ENCODE measurements at places on chromosomes 13 and 19.

GRCh38 chr13:33184112-33184490 is 101.5 kb downstream of the STARD13 start:
- no peak for DNase-seq

DNA sequence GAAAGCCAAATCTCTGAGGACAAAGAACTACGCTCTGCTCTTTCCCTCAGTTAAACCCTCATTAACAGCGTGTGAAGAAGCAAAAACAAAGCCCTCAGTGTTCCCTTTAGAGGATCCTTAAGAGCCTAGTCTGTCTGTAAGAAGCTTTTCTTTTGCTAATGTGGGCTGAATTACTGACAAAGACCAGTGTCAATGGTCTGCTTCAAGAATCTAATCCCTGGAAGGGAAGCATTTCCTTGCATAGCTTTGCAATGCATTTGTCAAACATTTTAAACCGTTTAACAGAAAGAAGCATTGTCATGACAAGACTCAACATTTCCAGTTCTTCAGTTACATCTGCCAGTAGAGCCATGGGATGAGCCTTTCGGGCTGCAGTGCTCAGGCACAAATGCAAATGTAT is 64.9 kb downstream of the EDNRB start:
- DNase-seq: no peak

DNA sequence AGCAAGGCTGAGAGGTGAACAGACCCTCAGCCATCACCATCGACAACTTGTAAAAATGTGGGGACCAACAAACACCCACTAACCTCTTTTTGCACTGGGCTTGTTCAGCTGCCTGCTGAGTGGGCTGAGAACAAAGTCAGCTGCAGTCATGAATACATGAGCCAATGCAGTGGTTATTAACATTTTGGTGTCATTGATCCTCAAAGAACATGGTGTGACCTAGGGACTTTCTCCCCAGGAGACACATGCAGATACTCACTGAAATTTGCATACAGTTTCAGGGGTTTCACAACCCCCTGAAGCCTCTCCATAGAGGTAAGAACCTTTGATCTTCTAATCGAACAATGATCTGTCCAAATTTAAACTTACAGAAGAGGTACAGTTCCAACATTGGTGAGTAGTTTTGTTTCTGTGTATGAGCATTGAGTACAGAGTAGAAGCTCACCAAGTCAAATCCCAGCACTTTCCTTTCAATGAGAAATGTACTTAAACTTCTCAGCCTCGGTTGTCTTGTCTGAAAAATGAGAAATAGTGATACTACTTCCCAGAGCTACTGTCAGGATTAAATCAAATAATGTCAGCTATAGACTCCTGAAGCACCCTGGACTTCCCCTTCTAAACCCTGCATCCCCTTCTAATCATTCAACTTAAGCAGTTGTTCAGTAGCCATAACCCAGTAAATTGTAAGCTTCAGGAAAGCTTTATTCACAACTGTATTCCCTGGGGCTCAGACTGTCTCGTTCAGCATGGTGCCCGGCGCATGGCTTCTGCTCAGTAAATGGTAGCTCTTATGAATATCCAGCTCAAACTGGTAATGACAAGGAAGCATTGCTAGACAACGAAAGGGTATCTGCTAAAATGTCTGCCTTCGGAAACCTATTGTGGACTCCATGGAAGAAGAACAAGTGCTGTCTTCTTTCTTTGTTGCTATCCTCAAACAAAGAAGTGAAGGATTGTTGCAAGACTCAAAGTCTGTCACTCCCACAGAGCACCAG is 148.7 kb downstream of the FOXO1 start:
- no peak for DNase-seq

DNA sequence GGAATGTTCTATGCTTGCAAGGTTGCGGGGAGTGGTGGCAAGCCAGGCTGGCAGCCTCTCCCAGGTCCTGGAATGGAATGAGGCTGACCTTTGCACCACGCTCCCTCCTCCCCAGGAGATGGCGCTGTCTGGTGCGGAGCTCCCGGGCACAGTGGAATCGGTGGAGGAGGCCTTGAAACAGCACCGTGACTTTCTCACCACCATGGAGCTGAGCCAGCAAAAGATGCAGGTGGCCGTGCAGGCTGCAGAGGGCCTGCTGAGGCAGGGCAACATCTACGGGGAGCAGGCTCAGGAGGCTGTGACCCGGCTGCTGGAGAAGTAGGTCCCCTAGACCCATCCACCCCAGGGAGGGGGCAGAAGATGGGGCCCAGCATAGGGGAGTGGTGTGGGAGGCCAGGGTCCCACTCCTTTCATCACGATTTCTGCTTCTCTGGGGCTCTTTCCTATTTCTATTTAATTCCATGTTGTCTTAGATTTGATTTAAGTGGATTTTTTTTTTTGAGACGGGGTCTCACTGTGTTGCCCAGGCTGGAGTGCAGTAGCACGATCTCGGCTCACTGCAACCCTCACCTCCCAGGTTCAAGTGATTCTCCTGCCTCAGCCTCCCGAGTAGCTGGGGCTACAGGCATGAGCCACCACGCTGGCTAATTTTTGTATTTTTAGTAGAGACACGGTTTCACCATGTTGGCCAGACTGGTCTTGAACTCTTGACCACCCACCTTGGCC is 53.2 kb upstream of the SHKBP1 start:
- DNase-seq: no peak

DNA sequence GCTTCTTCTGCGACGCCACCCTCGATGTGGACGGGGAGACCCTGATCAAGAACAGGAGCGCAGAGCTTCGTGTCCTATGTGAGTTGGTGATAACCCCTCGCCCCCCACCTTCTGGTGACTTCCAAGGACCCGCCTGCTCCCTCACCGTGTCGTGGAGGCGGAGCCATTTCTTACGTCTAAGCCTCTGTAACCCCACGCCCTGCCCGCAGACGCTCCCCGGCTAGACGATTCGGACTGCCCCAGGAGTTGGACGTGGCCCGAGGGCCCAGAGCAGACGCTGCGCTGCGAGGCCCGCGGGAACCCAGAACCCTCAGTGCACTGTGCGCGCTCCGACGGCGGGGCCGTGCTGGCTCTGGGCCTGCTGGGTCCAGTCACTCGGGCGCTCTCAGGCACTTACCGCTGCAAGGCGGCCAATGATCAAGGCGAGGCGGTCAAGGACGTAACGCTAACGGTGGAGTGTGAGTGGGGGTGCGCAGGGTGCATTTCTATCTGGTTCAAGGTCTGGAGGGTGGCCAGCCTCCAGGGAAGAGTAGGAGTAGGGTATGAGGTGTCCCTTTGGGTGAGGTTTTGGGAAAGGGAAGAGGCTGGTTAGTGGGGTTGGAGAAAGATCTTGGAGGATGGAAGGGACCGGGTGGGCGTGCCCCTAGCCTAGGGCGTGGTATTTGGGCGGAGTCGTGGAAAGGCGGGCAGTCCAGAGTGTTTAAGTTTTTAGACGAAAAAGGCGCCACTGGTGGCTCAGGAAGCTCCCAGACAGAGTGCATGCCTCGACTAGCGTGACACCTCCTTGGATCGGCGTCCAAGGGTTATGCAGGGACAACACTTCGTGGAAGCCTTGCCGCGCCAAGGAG is 3.3 kb downstream of the ICAM5 start:
- DNase-seq: no peak

GRCh38 chr19:38537071-38537936 is 80.4 kb downstream of the MAP4K1 start:
- no peak for DNase-seq

GRCh38 chr13:49418206-49418605 is 25.7 kb downstream of the CAB39L start:
- DNase-seq: no peak

- DNase-seq: no peak
These were observed 43.1 kb downstream of the PAN3 start for GRCh38 chr13:28181413-28181812.

DNA sequence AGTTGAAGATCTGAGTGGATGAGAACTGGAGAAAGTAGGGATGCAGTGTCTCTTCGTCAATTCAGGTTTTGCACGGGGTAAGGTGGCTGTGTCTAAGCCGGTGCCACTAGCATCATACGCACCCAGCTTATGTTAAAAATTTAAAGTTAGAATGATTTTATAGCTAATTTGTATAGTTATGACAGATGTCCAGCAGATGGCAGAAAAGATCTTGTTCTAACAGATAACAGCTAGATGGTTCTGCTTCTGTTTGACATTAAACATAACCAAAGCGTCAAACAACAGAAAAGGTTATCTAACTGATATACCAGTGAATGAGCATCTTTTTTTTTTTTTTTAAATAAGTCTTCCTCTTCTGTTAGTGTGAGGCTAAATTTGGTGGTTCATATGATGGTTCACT is 18.8 kb upstream of the EDDM13 start:
- DNase-seq: no peak

- no peak for DNase-seq
These were observed 9.8 kb downstream of the CLEC4M start for GRCh38 chr19:7772752-7773291.
